ENCODE measurements at places on chromosomes 3 and 15.
A peak's percentile ranks its signal among the peaks of the same experiment; 100 is the strongest.

- DNase-seq, result no peak
Measured at GRCh38 chr3:27034255-27034654, 334.9 kb downstream of the NEK10 start.

DNA sequence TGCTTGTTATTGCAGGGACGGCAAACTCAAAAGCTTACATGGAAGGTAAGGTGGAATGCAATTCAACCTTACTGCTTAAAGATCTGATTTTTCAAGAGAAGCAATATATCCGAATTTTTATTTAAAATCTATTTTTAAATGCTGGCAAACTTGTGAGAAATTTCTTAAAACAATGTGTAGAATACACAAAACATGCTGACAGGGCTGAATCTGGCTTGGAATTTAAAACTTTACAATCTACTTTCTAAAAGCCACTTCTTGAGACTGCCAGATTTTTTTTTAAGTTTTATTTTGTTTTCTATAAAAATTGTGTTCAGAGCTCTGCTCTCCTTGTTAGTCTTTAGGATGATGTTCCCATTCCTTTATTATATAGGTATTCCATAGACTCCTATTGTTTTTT is 146.7 kb downstream of the ADAM10 start:
- no peak for DNase-seq

DNA sequence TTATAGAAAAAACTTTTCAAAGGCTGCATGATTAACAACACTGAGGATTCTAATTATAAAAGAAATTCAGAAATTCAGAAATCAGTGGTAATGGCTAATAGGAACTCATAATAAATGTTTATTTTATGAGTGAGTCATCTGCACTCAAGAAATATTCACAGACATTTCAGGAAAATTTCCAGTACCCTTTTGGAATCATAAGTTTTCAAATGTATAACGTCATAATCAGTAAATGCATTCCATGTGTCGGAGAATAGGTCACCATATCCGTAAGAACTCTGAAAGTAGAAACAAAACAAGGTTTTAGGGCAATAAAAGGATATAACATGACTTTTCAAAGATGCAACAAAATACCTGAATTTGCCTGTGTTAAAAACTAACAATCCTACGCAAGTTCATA is 24.7 kb downstream of the EOGT start:
- peak; percentile 95 for DNase-seq

DNA sequence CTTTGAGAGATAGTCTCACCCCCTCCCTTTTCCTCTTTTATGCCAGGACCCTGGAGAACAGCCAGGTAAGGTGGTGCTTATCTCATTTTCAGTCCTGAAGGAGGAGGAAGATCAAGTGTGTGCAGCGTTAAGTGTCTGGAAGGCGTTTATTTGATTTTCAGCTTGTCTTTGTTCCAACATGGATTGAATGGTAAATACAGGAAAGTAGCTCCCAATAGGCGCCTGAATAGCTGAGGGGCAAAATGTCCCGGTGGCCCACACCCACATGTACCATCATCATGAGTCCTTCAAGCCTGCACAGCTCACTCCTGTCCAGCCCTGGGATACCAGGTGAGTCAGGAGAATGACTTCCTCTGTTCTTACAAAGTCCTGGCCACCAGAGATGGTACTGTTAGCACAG is 73.5 kb downstream of the CEMIP start:
- DNase-seq, result no peak

Data from IMR-90 (cell line).